ENCODE measurements at places on chromosomes 5 and 9. TPM values are rescaled to one million over a fixed set of nuclear protein-coding genes. Genes with fewer than 3 reads are reported as not detected.

Gene STPG3
- polyA plus RNA-seq, result 1.1 TPM

Gene TSLP
- polyA plus RNA-seq, result 0.42 TPM

DNA sequence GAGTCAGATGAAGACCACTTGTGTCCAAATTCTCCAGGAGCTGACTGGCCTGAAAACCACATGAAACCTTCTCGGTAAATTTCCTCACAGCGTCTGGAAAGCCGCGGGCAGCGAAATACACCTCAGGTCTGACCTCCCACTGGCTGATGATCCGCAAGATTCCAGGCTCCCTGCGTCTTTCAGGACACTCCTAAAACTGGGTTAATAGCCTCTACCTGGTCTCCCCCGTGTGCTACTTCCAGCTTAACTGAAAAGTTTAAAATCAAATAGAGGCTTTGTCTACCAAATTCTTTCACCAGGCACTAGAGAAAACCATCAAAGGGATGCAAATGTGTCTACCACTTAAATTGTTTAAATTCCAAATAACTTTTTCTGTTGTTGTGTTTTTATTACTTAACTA, 312.6 kb downstream of the DRD1 start:
- DNase-seq, result no peak

DNA sequence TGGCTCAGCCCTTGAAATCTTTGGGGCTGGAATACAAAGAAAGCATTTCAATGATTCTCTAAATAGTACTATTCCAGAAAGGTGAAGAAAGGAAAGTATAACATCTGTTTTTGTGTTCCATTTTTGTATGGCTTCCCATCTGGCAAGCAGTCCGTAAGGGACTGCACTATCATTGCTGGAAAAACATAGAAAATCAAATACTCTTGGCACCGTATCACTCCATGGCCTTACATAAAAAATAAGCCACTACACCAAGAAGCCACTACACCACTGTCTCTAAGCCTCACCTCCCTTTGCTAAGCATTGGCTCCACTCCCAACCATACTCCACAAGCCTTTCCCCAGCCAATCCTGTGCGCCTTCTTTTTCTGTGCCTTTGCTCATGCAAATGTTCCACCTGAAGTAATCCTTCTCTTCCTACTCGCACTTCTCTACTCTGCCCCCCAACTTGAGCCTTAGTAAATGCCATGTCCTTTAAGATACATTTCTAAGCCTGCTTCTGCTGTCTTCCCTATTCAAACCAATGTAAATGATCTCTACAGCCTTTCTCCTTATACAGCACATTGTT, 454.6 kb upstream of the TUSC1 start:
- no peak for DNase-seq

DNA sequence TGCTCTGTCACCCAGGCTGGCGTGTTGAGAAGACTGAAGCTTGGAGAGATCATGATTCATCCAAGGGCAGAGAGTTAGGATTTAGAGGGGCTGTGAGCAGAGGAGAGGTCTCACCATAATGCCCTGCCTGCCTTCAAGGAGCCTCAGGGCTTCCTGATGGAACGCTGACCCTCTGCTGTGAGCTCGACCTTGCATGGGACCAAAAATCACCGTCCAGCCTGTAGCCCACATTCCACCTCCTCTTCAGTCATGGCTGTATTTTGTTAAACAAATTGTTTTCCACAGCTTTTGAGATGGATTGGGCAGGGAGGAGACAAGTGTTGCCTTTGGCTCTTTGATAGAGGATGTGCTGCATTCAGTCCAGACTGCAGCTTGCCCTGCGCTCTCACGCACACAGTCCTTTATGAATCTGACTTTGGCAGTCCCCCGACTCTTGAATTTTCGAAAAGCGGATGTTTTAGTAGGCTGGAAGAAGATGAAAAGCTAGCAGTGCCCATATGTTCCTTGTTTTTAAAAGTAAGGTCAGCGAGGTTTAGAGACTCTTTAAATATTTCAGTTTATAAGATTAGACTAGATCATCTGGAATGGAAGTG, 79.5 kb downstream of the MVB12B start:
- DNase-seq, result no peak
